ENCODE measurements at places on chromosomes 12 and 14.

DNA sequence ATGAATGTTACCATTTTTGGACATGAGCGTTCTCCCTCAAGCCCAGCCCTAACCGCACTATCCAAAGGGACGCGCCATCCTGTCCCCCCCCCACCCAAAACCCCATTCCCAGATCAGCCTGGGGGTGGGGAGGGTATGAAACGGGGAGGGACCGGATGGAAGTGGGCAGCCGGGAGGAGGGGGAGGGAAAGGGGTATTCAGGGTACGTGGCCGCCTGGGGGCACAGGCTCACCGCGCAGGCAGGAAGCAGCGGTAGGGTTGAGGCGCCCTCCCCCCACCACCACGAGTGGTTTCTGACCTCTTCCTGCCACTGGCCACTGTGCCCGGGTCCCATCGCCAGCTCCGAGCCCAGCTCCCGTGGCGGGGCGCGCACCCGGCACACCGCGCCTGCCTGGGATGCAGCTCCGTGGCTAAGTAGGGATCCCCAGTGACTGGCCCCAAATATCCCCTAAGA lies 1.4 kb downstream of the ACTN1 start:
- peak; percentile 55 for DNase-seq

DNA sequence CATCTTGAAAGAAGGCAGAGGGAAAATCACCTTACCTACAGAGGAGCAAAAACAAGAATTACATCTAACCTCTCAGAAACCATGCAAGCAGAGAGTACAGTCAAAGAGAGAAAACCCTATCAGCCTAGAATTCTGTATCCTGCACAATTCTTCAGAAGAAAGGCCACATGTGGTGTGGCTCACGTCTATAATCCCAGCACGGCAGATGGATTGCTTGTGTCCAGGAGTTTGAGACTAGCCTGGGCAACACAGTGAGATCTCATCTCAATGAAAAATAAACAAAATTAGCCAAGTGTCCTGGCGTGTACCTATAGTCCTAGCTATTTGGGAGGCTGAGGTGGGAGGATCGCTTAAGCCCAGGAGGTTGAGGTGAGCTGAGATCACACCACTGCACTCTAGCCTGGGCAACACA lies 48.2 kb downstream of the ATF7 start:
- DNase-seq = no peak

- DNase-seq = peak; percentile 7
Observed at GRCh38 chr12:81819991-81820633, 61.0 kb upstream of the PPFIA2 start.

- DNase-seq = no peak
Observed at GRCh38 chr14:60922050-60922449, 58.8 kb downstream of the TRMT5 start.

- DNase-seq = no peak
Observed at GRCh38 chr12:49019443-49020324, 1.1 kb upstream of the PRKAG1 start.

- no peak for DNase-seq
Observed at GRCh38 chr14:95523051-95523814, 6.8 kb upstream of the SYNE3 start.

All from NCI-H526 (cell line).